ENCODE measurements at places on chromosomes 6 and 20.
A peak's percentile ranks its signal among the peaks of the same experiment; 100 is the strongest.

DNA sequence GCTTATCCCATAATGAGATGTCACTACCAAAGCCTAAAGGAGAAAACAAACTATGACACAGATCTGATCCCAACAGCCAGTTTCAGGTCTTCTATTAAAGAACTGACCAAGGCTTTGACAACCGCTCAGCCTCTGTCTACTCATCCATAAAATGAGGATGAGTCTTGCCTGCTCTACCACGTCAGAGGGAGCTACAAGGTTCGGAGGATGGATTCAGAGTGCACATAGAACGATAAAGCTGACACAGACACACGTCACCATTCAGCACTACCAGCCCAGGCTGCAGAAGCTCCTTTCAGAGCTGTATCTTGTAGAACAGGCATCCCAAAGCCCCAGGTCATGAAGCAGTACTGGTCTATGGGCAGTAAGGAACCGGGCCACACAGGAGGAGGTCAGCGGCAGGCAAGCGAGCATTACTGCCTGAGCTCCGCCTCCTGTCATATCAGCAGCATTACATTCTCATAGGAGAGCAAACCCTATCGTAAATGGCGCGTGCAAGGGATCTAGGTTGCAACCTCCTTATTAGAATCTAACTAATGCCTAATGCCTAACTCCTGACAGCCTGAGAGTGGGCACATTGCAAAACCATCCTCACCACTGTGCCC, 25.1 kb downstream of the KIF16B start:
- no peak for DNase-seq
- H3K4me3 ChIP-seq: no peak overlapping the region
- peaks cover 1% of the 10 kb centered on the region for H3K36me3 ChIP-seq
- no peaks in the 10 kb centered on the region for H3K27me3 ChIP-seq
- no peak overlapping the region for H3K27ac ChIP-seq

GRCh38 chr20:62208795-62209755, 11.0 kb downstream of the HRH3 start:
- no peak overlapping the region for H3K27ac ChIP-seq
- H3K27me3 ChIP-seq: peaks cover 20% of the 10 kb centered on the region
- no peak for DNase-seq
- H3K36me3 ChIP-seq: no peaks in the 10 kb centered on the region

DNA sequence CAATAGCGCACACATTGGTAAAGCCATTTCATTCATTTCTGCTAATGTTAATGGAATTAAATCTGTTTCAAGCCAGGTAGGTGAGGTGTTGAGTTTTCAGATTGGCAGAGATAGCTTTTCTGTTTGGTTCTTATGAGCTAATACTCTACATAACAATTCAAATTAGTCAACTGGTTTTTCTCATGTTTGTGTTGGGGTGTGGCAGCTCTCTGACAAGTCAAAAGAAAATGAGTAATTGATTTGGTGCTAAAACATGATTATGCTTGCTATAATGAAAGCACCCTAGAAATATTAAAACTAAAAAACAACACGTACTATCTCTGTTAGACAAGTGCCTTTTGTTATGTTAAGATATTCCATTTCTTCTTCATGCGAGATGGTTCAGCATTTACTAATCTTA, 13.6 kb downstream of the PPP1R14C start:
- H3K27me3 ChIP-seq: peaks cover 60% of the 10 kb centered on the region
- no peaks in the 10 kb centered on the region for H3K36me3 ChIP-seq
- peaks cover 18% of the 10 kb centered on the region for H3K4me1 ChIP-seq
- H3K4me3 ChIP-seq: no peak overlapping the region
- H3K27ac ChIP-seq: no peak overlapping the region

GRCh38 chr6:62441182-62441581, 155.2 kb upstream of the KHDRBS2 start:
- H3K36me3 ChIP-seq: no peaks in the 10 kb centered on the region
- no peaks in the 10 kb centered on the region for H3K27me3 ChIP-seq
- no peak overlapping the region for H3K4me3 ChIP-seq
- no peak for DNase-seq
- H3K4me1 ChIP-seq: no peaks in the 10 kb centered on the region

GRCh38 chr6:129567374-129567773, 142.6 kb downstream of the ARHGAP18 start:
- no peak overlapping the region for H3K27ac ChIP-seq
- peaks cover 25% of the 10 kb centered on the region for H3K36me3 ChIP-seq
- no peak overlapping the region for H3K4me3 ChIP-seq
- DNase-seq: no peak
- peaks cover 2% of the 10 kb centered on the region for H3K4me1 ChIP-seq

- no peak for DNase-seq
- H3K4me1 ChIP-seq: no peaks in the 10 kb centered on the region
- H3K4me3 ChIP-seq: no peak overlapping the region
- H3K27ac ChIP-seq: no peak overlapping the region
Observed at GRCh38 chr6:66558189-66558588, 851.2 kb upstream of the EYS start.

GRCh38 chr20:61881416-61881815, 184.3 kb downstream of the TAF4 start:
- DNase-seq: no peak
- H3K27me3 ChIP-seq: peaks cover 37% of the 10 kb centered on the region
- no peaks in the 10 kb centered on the region for H3K36me3 ChIP-seq
- H3K4me1 ChIP-seq: no peaks in the 10 kb centered on the region

DNA sequence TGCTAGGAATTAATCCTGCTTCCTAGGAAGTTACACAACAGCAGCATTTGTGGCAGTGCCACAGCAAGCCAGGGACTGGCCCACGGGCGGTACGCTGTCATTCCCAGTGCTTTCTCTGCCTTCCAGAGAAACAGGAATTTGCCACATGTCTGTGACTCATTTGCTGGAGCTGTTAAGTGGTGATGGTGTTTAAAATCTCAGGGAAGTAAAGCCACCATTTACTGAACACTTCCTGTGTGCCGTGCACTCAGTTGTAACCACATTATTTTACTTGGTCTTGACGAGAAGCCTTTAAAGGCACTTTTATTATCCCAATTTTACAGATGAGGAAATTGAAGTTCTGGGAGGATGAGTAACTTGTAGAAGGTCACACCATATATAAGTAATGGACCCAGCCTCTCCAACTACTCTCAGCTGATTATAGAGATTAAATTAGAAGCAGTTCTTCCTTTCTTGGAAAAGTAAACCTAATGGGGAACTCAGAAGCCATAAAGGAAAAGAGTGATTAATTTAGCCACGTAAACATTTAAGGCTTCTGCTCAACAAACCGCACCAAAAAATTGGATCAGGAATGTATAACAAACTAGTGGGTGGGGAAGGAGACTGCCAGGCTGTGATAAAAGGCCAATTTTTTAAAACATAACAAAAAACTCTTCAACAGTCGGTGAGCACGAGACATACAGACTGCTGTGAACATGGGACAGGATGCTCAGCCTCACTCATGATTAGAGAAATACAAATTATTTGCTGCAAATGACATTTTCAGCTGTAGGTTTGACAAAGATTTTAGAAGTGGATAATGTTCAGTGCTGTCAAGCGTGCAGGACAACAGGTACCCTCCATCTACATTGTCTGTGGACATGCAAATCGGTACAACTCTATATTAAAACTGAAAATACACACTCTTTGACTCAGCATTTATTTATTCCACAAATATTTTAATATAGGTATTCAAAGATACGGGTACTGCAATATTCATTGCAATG, 311.2 kb downstream of the NRN1 start:
- no peak overlapping the region for H3K4me3 ChIP-seq
- no peaks in the 10 kb centered on the region for H3K27me3 ChIP-seq
- peaks cover 11% of the 10 kb centered on the region for H3K36me3 ChIP-seq
- peaks cover 9% of the 10 kb centered on the region for H3K4me1 ChIP-seq
- DNase-seq: no peak
- H3K27ac ChIP-seq: no peak overlapping the region

DNA sequence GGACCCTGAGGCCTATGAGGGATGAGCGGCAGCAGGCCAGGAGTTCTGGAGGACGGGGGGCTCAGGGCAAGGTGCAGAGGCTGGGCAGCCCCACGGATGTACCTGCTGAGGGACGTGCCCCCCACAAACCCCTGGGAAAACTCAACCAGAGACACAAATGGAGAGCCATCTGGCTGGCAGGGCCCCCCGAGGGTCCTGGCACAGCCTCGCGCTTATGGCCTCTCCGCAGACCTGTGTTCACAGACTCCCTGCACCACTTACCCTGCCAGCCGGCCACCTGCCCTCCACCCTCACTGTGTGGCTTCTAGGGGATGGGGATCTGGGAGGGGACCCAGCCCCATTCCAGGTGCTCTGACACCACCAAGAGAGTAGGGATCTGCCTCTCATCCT, 3.4 kb upstream of the ZBTB46 start:
- peaks cover 22% of the 10 kb centered on the region for H3K4me1 ChIP-seq
- H3K27me3 ChIP-seq: peaks cover 7% of the 10 kb centered on the region
- DNase-seq: no peak

DNA sequence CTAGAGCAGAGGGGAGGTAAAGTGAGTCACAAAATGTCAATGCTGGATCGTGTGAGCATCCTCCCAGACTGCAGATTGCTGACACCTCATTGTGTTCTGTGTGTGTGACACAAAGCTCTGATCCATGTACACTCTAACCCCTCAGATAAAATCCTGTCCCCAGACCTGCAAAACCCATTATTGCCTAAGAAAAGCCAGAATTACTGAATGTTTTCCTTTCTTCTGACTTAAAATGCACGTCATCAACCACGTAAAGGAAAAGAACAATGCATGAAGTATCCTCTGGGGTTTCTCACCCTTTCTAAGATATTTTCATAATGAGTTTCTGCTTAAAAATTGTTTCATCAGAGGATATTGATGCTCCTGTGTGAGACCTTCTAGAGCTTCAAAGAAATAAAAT, 218.0 kb upstream of the PREP start:
- no peak overlapping the region for H3K27ac ChIP-seq
- no peak for DNase-seq
- H3K36me3 ChIP-seq: no peaks in the 10 kb centered on the region
- peaks cover 5% of the 10 kb centered on the region for H3K4me1 ChIP-seq
- no peak overlapping the region for H3K4me3 ChIP-seq

GRCh38 chr6:134480593-134480992, 162.7 kb upstream of the SGK1 start:
- H3K27me3 ChIP-seq: no peaks in the 10 kb centered on the region
- H3K4me3 ChIP-seq: no peak overlapping the region
- H3K36me3 ChIP-seq: no peaks in the 10 kb centered on the region
- no peak for DNase-seq

GRCh38 chr6:104639668-104640067, 220.1 kb downstream of the HACE1 start:
- H3K4me3 ChIP-seq: no peak overlapping the region
- no peak overlapping the region for H3K27ac ChIP-seq
- DNase-seq: no peak
- no peaks in the 10 kb centered on the region for H3K36me3 ChIP-seq
- no peaks in the 10 kb centered on the region for H3K27me3 ChIP-seq

- no peak overlapping the region for H3K4me3 ChIP-seq
- DNase-seq: no peak
- H3K27ac ChIP-seq: no peak overlapping the region
- no peaks in the 10 kb centered on the region for H3K27me3 ChIP-seq
Observed at GRCh38 chr6:152270301-152270925, 366.7 kb downstream of the SYNE1 start.

GRCh38 chr20:5118220-5119142, 1.3 kb downstream of the PCNA start:
- no peaks in the 10 kb centered on the region for H3K27me3 ChIP-seq
- peak overlapping the region; percentile 86 for H3K4me3 ChIP-seq
- peaks cover 17% of the 10 kb centered on the region for H3K36me3 ChIP-seq
- H3K4me1 ChIP-seq: peaks cover 45% of the 10 kb centered on the region
- H3K27ac ChIP-seq: peak overlapping the region; percentile 86

DNA sequence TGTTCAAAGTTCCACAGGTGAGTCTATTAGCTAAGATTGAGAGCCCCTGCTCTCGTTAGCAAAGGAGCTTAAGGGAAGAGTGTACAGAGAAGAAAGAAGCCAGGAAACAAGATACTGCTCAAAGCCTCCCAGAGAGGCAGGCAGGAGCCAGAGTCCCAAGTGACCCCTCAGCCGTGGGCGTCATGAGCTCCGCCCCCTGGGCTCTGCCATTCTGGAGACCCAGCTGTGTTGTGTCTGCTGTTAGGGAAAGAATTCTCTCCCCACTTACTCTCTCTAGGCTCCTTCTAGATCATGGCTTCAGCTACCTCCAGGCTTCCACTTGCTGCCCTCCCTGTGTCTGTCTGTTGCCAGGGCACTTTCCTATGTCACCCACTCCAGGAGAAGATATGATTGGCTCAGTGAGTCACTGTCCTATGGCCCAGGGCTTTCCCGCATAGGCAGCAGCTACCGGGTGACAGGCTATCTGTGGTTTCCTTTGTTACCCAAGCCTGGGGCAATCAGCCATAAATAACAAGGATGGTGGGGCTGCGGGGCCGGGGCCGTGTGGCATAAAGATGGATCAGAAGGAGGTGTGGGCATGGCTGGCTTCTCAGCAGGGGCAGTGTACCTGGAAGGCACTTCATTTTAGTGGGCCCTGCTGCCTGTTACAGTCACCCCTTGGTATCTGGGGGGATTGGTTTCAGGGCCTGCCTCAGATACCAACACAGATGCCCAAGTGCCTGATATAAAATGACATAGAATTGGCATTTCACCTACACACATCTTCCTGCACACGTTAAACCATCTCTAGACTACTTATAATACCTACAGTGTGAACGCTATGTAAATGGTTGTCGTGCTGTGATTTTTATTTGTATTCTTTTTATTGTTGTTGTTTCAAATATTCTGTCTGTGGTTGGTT, 118.9 kb downstream of the ARMC2 start:
- no peaks in the 10 kb centered on the region for H3K27me3 ChIP-seq
- no peak for DNase-seq
- H3K4me3 ChIP-seq: no peak overlapping the region
- H3K36me3 ChIP-seq: peaks cover 3% of the 10 kb centered on the region
- peaks cover 13% of the 10 kb centered on the region for H3K4me1 ChIP-seq
- H3K27ac ChIP-seq: peak overlapping the region; percentile 79

- no peak overlapping the region for H3K4me3 ChIP-seq
- H3K27me3 ChIP-seq: no peaks in the 10 kb centered on the region
- peaks cover 4% of the 10 kb centered on the region for H3K4me1 ChIP-seq
- peak overlapping the region; percentile 53 for H3K27ac ChIP-seq
- no peaks in the 10 kb centered on the region for H3K36me3 ChIP-seq
Observed at GRCh38 chr6:112827793-112828192, 480.7 kb downstream of the RFPL4B start.

All from mesothelial cell of epicardium (in vitro differentiated cells).